ENCODE measurements at places on chromosomes 7 and 10.

DNA sequence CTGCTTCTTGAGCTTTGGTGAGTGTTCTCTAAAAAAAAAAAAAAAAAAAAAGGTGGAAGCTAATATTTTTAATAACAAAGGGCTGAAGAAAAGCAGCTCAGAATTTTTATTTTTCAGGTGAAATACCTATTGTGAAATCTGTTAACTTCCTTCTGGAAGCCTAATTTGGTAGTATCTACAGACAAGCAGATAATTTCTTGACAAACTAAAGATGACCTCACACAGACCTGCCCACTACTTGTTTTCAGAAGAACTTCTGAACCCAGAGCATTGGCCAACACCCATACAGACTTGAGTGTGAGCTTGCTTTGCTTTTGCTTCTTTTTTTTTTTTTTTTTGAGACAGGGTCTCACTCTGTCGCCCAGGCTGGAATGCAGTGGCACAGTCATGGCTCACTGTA, 31.2 kb downstream of the LRRC4 start:
- no peak for DNase-seq

DNA sequence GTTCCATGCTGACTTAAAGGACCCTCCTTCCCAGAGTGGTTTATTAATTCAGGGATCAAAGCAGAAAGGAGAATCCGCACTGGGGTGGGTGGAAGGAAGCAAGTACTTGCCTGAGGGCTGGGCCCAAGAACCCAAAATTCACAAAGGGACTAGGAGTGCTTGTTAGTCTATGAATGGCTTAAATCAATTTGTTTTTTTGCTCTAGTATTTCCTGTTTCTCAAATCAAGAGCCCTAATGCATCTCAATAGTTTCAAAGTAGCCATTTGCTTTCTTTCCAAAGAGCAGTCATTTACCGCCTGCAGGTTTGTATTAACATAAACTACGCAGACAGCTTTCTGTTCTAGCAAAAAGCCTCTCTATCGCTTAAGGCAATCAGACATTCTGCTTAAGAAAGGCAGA, 44.2 kb upstream of the SLC35G1 start:
- DNase-seq, result peak; percentile 73

- DNase-seq, result no peak
Observed at GRCh38 chr7:88071994-88072714, 138.1 kb downstream of the ADAM22 start.

GRCh38 chr10:21406595-21407193, 118.8 kb downstream of the SKIDA1 start:
- DNase-seq, result no peak

- no peak for DNase-seq
Observed at GRCh38 chr7:12584930-12585329, 14.4 kb downstream of the SCIN start.
